ENCODE measurements at places on chromosomes 7 and 10.

DNA sequence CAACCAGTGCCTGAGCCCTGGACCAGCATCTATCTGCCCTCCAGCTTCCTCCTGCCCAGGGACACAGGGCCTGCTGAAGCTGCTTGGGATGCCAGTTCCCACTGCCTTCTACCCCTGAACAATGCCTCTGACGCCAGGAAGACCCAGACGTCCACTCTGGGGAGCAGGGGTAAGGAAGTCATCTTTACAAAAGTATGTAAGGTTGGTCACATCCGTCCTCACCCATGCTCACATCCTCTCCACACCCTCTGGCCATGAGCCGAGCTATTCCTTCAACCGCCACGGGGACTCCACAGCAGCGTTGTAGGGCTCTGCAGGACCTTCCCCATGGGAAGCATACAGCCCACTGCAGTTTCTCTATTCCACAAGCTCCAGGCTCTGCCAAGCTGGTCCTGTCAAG lies 58.5 kb downstream of the CLRN3 start:
- DNase-seq = no peak

GRCh38 chr7:158991824-158992621 lies 135.7 kb downstream of the DYNC2I1 start:
- no peak for DNase-seq

- DNase-seq = no peak
These were observed 112.7 kb upstream of the BMPER start for GRCh38 chr7:33792547-33793105.

DNA sequence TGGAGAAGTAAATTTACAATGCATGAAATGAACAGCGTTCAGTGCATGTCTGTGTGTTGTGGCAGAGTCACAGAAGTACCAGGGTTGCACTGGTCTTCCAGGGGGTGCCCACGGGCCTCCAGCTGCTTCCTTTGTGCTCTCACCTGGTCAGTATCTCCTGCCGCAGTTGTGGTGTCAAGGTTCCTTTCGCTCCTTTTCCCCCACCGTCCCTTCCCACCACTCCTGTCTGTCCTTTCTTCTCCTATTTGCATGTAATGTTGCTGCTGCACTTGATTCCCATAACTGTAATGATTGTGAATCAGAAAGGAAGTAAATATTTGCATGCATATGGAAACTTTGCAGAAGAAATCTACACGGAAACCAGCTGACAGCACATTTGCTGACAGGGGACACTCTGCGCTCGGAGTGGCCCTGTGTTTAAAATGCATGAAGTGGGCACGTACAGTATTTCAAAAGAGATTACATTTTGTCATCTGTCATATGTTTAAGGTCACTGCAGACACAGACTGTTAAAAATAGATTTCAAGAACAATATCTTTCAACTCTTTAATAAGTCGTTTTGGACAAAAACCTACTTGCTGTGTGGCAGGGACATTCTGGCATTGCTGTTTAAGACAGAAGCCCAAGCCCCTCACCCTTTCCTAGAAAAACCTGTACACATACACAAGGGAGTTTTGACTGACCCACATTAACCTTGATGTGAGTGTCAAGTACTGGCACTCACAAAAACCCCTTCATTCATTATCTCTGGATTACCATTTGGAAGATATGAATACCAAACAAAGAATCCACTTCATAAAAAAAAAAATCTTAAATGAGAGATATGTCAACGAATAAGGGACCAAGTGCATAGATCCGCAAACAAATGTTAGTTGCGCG lies 336.7 kb upstream of the KLF6 start:
- DNase-seq = no peak

GRCh38 chr10:125012851-125013528 lies 71.1 kb downstream of the ZRANB1 start:
- no peak for DNase-seq

GRCh38 chr7:55086413-55087201 lies 67.8 kb downstream of the EGFR start:
- no peak for DNase-seq

All from activated T-helper 1 cell treated with Interleukin-2 at 50 U/mL for 16 hours (primary cell).